ENCODE measurements at places on chromosomes 12 and 14. TPM values are rescaled to one million over a fixed set of nuclear protein-coding genes. Genes with fewer than 3 reads are reported as not detected.

GRCh38 chr14:31541702-31542101 is 19.5 kb upstream of the NUBPL start:
- peaks cover 15% of the 10 kb centered on the region for H3K27me3 ChIP-seq
- no peak overlapping the region for H3K4me3 ChIP-seq
- no peaks in the 10 kb centered on the region for H3K36me3 ChIP-seq
- no peak for DNase-seq
- no peak overlapping the region for H3K27ac ChIP-seq
- H3K4me1 ChIP-seq: no peaks in the 10 kb centered on the region

DNA sequence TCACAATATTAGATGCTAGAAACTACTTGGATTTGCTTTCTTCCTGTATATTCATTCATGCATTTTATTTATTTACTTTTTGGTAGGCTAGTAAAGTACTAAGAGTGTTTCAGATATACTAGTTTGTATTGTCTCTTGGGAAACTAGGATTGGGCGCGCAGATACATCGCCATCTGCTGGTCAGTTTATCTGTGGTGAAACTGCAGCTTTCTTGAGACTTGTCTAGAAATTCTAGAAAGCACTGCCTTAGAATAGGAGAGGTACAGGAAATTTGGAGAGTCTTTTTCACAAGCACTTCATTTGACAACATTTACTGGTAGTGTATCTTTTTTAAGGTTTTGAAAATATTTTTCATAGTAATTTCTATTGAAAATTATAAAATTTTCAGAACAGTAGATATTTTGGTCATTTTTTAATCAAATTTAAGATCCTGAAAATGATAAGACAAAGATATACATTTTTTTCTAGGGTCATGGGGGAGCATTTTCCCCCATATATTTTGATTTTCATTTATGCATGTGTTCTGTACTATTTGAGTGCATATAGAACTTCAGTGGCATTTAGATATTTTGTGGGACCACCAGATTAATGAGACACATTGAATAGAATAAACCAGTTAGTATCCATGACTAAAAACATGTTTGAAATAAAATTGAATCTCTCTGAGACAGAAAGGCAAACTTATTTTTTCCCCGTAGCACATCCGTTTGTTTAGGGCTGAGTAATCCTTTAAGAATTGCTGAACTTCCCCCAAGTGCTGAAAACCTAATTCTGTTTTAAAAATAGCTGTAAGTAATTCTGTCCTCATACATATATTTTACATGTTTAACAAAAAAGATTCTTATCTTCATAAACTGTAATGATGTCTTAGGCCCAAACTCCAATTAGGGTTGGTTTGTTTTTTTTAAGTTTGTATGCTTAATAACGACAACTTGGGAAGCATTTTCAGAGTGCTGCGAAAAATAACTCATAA is 44.5 kb downstream of the SLC38A6 start:
- H3K27me3 ChIP-seq: no peaks in the 10 kb centered on the region
- no peak overlapping the region for H3K4me3 ChIP-seq
- H3K4me1 ChIP-seq: no peaks in the 10 kb centered on the region

- H3K27ac ChIP-seq: no peak overlapping the region
- H3K36me3 ChIP-seq: no peaks in the 10 kb centered on the region
- DNase-seq: no peak
- no peaks in the 10 kb centered on the region for H3K4me1 ChIP-seq
- no peak overlapping the region for H3K4me3 ChIP-seq
- H3K27me3 ChIP-seq: no peaks in the 10 kb centered on the region
Observed at GRCh38 chr12:115320967-115321366, 637.0 kb upstream of the TBX3 start.

- H3K27me3 ChIP-seq: no peaks in the 10 kb centered on the region
- H3K36me3 ChIP-seq: no peaks in the 10 kb centered on the region
- no peaks in the 10 kb centered on the region for H3K4me1 ChIP-seq
- H3K4me3 ChIP-seq: no peak overlapping the region
- no peak for DNase-seq
Observed at GRCh38 chr14:100950024-100950423, 46.5 kb upstream of the RTL1 start.

DNA sequence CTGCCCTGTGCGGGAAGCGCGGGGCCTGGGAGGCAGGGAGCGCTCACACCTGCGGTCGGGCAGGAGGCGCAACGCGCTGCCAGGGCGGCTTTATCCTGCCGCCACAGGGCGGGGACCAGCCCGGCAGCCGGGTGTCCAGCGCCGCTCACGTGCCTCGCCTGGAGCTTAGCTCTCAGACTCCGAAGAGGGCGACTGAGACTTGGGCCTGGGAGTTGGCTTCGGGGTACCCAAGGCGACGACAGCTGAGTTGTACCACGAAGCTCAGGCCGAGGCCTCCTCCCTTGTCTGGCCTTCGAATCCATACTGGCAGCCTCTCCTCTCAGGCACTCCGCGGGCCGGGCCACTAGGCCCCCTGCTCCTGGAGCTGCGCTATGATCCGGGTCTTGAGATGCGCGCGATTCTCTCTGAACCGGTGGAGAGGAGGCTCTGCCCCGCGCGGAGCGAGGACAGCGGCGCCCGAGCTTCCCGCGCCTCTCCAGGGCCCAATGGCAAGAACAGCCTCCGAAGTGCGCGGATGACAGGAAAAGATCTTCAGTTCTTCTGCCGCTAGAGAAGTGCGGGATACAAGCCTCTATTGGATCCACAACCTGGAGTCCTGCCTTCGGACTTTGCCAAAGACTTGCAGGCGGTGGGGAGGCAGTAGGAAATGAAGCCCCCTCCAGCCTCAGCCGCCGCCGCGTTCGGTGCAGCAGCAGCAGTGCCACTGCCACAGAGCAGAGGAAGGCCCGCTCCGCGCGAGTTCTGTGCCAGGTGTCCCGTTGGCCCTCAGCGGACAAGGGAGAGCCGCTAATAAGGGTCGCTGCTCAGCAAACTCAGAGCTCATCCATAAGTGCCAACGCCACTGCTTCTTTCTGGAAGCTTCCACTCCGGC is 6.8 kb downstream of the SIX1 start:
- peak; percentile 22 for DNase-seq
- no peak overlapping the region for H3K27ac ChIP-seq
- peaks cover 81% of the 10 kb centered on the region for H3K27me3 ChIP-seq
- no peaks in the 10 kb centered on the region for H3K36me3 ChIP-seq

GRCh38 chr12:104840262-104840661 is 117.8 kb downstream of the SLC41A2 start:
- DNase-seq: no peak
- no peak overlapping the region for H3K27ac ChIP-seq
- no peaks in the 10 kb centered on the region for H3K4me1 ChIP-seq
- no peaks in the 10 kb centered on the region for H3K27me3 ChIP-seq
- no peaks in the 10 kb centered on the region for H3K36me3 ChIP-seq
- H3K4me3 ChIP-seq: no peak overlapping the region

DNA sequence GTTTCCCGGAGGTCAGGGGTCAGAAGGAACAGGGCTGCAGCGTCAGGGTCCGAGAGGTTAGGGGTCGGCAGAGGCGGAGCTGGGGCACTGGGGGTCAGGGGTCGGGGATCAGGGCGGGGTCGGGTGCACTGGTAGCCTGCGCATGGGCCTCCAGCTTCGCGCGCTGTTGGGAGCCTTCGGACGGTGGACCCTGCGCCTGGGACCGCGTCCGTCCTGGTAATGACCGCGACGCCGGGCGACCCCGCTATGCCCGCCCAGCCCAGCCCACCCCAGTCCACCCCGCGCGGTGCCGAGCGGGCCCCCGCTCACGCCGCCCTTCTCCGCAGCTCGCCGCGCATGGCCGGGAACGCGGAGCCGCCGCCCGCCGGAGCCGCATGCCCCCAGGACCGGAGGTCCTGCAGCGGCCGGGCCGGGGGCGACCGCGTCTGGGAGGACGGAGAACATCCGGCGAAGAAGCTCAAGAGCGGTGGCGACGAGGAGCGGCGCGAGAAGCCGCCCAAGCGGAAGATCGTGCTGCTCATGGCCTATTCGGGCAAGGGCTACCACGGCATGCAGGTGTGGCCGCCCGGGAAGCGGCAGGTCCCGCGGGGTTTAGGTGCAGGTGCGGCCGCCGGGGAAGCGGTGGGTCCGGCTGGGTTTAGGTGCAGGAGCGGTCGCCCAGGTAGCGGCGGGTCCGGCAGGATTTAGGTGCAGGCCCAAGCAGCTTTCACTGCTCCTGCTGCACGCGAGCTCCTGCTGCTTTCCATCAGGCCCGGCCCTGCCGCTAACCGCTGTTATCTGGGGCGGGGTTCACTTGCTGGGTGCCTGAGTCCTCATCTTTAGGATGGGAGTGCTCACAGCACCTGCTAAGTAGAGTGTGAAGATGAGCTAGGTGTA is 743 bp downstream of the PUS1 start:
- H3K27me3 ChIP-seq: no peaks in the 10 kb centered on the region
- DNase-seq: peak; percentile 55

DNA sequence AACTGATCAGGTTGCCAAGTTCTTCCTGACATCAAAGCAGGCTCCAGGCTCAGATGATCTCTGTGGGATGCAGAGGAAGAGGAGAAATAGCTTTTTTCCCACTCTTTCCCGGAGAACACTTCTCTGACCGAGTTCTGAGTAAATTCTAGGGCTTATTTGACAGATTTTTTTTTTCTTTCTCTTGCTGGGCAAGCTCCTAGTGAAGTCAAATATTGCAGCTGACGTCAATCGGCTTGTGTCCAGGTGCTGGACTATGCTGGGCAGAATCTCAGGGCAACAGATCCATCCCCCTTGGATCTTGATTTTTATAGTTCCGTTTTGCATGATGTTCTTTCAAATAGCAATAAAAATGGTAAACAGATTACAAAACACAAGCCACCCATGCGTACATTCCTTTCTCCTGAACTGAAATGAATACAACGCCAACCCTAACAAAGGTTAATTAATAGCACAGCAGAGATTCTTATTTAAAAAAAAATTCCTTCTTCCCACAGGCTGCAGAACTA is 182.2 kb downstream of the NOVA1 start:
- H3K27me3 ChIP-seq: no peaks in the 10 kb centered on the region
- no peak for DNase-seq
- no peak overlapping the region for H3K4me3 ChIP-seq
- no peak overlapping the region for H3K27ac ChIP-seq

DNA sequence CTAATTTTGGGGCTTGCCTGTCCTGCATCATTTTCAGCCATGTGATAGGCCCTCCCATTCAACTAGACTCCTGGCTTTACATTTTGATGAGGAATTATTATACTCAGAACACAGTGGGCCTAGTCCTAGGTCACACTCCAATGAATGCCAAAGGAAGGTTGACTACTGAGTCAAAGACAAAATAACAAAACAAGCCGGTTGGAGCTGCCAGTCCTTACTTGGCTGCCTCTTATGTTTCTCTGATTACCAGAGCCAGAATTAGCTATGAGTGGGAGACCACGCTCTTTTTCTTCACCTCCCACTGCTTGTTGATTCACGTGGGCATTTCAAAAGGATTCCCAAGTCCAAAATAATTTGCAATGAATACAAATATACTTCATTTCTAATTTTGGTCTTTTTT is 78.1 kb upstream of the USP44 start:
- H3K36me3 ChIP-seq: no peaks in the 10 kb centered on the region
- H3K27ac ChIP-seq: no peak overlapping the region
- H3K4me1 ChIP-seq: no peaks in the 10 kb centered on the region
- H3K27me3 ChIP-seq: peaks cover 2% of the 10 kb centered on the region
- H3K4me3 ChIP-seq: no peak overlapping the region
- DNase-seq: no peak

DNA sequence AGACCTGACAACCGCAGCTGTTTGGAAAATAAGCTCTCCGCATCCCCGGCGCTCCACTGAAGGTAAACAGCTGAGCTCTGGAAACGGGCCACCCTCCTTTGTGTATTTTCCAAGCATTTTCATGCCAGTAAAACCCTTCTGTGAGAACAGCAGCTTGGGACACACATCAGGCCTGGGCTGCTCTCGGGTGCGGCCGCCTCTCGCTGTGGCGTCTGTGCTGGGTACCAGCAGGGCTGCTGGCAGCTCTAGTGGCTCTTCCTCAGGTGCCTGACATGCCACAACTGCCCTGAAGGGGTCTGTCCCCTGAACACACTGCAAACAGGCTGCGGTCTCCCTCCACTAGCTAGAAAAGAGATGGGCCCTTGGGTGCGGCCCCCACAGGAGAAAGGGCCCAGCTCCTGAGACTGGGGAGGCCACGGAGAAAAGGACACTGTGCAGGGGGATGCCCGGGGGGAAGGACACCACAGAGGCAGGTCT is 96.3 kb downstream of the ITPK1 start:
- peaks cover 6% of the 10 kb centered on the region for H3K36me3 ChIP-seq
- H3K27me3 ChIP-seq: no peaks in the 10 kb centered on the region
- H3K27ac ChIP-seq: no peak overlapping the region
- no peak overlapping the region for H3K4me3 ChIP-seq
- no peak for DNase-seq

DNA sequence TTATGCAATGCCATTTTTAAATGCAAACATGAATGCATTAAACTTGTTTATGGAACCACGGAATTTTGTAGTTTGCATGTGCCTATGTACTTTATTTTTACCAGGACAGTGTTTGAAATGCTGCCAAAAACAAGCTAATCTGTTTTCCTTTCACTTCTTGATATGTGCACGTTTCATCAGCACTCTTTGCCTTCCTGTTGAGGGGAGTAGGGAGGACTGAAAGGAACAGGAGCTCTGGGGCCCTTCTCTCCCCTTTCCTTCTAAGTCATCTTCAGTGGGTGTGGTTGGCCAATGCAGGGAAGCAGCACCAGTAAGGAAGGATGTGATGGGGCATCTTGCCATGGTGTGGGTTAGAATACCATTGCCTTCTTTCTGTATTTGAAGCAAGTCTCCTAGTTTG is 12.1 kb upstream of the PPP4R4 start:
- peak overlapping the region; percentile 65 for H3K27ac ChIP-seq
- no peaks in the 10 kb centered on the region for H3K36me3 ChIP-seq
- peaks cover 73% of the 10 kb centered on the region for H3K4me1 ChIP-seq
- no peaks in the 10 kb centered on the region for H3K27me3 ChIP-seq

DNA sequence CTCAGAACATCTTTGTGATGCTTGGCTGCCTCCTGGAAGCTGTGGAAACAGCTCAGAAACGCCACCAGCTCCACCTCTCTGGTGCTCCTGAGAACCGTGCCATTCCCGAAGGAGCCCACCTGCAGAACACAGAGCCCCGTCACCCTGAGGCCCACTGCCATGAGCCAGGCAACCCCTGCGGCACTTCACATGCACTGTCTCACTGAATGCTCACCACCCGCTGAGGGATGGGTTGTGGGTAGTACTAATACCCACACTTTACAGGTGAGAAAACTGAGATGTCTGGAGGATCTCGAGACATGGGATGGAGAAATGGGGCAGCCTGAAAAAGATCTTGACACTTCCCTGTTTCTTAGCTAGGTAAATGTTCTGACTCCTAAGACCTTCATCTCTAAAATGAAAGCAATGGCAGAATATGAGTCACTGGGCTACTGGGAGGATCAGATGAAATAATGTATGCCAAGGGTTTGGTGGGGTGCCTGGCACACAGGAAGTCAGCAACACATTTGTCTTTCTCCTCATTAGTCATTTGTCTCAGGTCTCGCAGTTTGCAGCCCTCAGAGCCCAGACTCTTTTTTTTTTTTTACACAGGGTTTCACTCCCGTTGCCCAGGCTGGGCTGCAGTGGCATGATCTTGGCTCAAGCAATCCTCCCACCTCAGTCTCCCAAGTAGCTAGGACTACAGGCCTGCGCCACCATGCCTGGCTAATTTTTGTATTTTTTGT is 5.3 kb downstream of the OASL start:
- H3K4me3 ChIP-seq: peak overlapping the region; percentile 46
- peak; percentile 79 for DNase-seq
- peak overlapping the region; percentile 87 for H3K27ac ChIP-seq

GRCh38 chr14:45199230-45199629 is 53.8 kb downstream of the MIS18BP1 start:
- no peak for DNase-seq
- no peaks in the 10 kb centered on the region for H3K27me3 ChIP-seq
- H3K36me3 ChIP-seq: peaks cover 17% of the 10 kb centered on the region

Gene MYRFL
- total RNA-seq: not detected

Gene CIDEB
- total RNA-seq: 11.1 TPM

Gene DDX11
- total RNA-seq: 125 TPM

Gene PPP1R3E
- 30.9 TPM for total RNA-seq

Gene KANSL2
- total RNA-seq: 44.0 TPM

Gene HOXC4
- total RNA-seq: not detected

Gene ZC2HC1C
- 1.3 TPM for total RNA-seq

Gene MYBPC1
- total RNA-seq: not detected

Gene TAS2R30
- 1.4 TPM for total RNA-seq
